ENCODE measurements at places on chromosomes 3 and 15.

DNA sequence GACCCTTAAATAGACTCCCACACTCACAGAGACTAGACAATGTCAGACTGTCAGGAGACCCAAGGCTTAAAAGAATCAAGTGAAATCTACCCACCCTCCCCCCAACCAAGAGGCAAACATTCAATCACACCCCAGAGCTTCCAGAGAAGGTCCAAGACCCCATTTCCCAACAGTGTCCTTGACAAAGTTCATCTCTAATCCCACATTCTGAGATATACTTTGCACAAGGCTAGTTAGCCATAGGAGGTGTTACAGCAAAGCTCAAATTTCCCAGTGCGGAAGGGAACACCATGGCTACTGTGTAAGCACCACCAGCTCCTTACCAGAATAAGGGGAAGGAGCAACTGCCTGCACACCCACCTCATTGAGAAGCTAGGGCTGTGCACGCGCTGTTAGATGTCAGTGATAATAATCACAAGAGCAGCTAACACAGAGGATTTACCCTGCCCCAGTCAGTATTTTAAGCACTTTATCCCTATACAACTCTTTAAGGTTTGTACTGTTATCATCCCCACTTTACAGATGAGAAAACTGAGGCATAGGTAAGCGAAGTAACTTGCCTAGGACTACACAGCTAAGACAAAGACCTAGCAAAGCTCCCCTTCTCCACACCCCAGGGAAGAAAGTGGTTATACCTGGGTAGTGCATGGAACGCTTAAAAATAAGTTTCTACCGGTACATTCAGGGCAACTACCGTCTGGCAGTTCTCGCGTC, 17.3 kb downstream of the SPATA12 start:
- no peak for DNase-seq

GRCh38 chr3:42507252-42507651, 4.8 kb downstream of the VIPR1 start:
- DNase-seq: no peak

DNA sequence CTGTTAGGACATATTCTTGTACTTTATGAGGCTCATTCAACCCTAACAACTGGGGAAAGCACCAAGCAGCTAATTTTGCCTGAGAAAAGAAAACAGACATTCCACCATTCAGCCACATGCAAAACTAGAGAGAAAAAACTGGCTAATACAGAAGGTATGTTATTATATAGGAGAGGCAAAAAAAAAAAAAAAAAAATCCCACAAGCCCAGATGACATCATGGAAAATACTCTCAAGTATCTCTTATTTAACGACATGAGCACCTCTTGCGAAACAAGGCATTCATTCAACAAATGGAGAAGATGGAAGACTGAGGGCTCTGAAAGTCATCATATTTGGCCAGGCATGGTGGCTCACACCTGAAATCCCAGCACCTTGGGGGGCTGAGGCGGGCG, 61.5 kb downstream of the PRICKLE2 start:
- DNase-seq: no peak

GRCh38 chr3:49738067-49738713, 14.4 kb upstream of the GMPPB start:
- no peak for DNase-seq

- peak; percentile 15 for DNase-seq
These were observed 17.7 kb downstream of the EEFSEC start for GRCh38 chr3:128170866-128171516.
